Fibroblast of mammary gland (primary cell): ENCODE measurements at places on chromosomes 3 and 15.

- DNase-seq = peak; percentile 69
Observed at GRCh38 chr3:28476194-28476593, 127.6 kb upstream of the AZI2 start.

DNA sequence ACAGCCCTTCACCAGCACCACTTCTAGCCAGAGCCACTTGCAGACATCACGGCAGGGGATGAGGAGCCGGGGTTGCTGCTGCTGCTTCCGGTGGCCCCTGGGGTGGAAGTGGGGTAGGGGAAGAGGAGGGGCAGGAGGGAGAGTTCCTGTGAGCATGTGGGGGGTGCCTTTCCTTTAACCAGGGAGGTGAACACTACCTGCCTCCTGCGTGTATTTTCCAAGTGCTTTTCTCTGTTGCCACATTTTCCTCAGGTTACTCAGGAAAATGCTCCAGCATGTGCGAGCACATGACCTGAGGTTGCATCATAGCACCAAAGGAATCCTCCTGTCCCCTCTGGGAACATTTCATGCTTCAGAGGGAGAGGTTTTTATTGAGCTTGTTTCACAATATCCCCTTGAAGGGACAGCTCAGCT is 12.2 kb upstream of the SACM1L start:
- DNase-seq = peak; percentile 87

- no peak for DNase-seq
Observed at GRCh38 chr3:183962807-183963206, 54.9 kb downstream of the ABCC5 start.

GRCh38 chr3:64508140-64508539 is 179.7 kb downstream of the ADAMTS9 start:
- no peak for DNase-seq

- DNase-seq = no peak
Observed at GRCh38 chr15:76894174-76894573, 11.0 kb downstream of the SCAPER start.

- DNase-seq = no peak
Observed at GRCh38 chr3:55771503-55771902, 284.4 kb upstream of the WNT5A start.

- peak; percentile 34 for DNase-seq
Observed at GRCh38 chr3:105328338-105328730, 38.4 kb upstream of the ALCAM start.

DNA sequence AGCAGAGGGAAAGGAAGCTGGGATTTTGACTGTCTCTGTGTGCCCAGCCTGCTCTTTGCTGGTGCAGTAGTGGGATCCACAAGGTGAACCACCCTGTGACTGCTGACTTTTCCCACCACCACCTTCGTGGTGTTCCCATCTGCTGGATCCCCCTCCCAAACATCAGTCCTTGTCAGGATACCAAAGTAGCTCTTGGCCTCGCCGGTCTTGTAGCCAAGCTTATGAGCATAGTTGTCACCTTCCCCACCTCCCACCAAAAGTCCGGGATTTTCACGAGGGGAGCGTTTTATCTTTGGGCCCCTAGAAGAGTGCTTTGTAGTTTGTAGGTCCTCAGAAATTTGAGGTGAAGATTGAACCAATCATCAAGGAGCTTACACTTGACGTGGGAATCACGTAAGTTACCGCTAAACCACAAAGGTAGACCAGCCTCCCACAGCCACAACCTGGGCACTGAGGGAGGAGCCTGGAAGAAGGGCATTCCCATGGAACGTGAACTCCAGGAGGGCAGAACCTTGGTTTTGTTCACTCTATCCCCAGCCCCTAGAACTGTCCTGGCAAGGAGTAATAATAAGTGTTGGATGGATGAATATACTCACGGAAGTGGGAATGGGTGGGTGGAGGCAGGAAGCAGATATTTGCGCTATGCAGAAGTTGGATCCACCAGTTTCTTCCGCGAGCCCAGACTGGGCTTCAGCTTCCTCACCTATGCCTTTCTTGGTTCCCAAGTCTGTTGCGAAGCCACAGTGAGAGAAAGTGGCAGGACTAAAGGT is 814 bp upstream of the TEX264 start:
- peak; percentile 3 for DNase-seq

DNA sequence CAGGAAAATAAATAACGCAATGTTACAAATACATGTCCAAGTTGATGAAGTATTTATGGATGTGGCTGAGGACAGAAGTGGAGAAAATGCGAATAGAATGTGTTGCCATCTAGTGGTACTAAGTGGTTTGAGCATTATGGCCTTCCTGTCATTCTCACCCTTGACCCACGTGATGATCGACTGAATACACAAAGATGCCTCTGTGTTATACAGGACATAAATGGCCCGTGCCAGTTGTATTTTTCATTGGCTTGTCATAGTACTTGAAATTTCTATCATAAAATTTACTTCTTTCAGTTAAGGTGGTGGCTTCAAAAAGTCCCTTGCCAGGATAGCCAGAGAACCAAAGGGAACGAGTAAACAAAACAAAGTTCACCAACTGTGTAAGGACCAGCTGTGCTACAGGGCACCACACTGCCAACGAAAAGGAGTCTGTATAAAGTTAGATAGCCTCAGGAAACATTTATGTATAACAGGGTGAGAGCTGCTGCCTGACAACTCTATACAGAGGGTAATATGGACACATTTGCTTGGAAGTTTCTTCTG is 103.7 kb downstream of the MYH15 start:
- DNase-seq = peak; percentile 82

DNA sequence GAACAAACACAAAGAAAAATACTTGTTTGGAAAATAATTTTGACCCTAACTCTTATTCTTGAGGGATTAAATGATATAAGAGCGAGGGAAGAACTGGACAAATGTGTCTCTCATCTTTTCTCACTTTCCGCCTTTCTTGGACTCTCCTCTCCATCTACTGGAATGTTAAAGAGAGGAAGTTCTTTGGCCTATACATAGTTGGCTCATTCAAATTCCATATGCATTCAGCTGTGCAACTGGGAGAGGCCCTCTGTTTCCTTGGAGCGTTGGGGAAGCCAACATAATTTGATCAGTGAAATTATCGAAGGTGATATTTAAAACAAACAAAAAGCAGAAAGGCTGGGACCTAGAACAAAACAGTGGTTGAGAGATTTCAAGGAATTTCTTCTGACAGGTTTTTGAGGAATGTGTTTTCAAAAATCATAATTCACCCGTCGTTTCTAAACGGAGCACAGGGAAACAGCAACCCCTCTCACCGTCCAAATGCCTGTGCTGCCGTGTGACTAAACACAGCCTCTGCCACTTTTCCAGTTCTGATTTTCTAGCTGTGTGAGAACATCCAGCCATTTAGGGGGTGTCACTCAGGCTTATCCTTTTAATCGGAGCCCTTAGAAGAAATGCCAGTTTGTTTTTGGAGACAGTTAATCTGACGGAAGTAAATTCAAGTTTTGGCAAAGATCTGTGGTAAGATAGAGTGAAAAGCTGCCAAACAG is 489.9 kb downstream of the SOX2 start:
- no peak for DNase-seq

- DNase-seq = no peak
Observed at GRCh38 chr15:71679223-71679792, 131.0 kb upstream of the NR2E3 start.

- no peak for DNase-seq
Observed at GRCh38 chr3:149421764-149422163, 44.3 kb upstream of the TM4SF1 start.

DNA sequence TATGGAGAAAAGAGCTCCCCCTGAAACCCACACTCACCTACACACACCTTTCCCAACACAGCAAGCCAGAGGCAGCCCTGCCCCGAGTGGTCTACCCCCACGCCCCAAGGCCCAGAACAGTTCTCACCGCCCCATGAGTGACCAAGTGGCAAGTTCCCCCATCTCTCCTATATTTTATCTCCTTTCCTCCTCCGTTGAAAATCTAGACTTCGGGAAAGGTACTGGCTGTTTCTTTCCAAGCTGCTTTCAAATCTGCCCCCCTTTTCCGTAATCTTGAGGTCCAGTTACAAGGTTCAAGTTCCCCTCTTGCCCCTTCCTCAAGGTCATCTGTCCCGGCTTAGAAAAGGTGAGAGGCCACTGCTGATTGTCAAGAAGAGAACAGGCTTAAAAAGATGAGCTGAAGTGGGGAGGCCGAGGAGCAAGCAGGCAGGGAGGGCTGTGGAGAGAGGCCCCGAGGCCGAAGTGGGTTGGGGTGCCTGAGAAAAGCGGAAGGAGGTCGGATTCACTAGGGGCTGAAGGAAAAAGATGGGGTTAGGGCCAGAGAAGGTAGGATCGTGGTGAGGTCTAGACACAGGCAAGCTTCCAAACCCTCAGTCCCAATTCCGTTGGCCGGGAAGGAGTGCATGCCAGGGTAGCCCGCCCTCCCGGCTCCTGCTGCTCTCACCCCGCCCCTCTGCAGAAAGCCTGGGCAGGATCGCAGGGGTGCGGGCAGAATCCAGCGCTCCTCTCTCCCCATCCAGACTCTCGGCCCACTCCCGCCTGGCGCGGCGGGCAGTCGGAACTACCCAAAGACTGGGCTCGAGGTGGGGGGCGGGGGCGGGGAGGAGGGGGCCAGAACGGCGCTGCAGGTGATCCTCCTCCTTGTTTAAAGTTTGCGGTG is 1.7 kb downstream of the SEMA5B start:
- no peak for DNase-seq

DNA sequence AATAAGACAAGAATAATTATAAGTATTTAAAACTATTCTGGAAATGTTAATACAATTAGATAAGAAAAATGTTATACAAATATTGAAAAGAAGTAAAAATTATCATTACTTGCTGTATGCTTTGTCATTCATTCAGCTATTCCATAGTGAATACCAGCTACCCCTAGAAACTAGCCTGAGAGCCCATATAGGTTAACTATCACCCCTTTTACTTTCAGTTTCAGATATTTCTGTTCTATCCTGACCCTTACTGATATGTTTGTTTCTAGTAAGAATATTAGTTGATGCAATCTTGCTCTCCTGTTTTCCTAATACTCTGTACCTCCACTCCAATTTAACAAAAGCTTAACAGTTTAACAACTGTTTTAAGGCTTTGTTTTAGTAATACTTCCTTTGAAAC is 31.6 kb downstream of the FAM227B start:
- DNase-seq = no peak

DNA sequence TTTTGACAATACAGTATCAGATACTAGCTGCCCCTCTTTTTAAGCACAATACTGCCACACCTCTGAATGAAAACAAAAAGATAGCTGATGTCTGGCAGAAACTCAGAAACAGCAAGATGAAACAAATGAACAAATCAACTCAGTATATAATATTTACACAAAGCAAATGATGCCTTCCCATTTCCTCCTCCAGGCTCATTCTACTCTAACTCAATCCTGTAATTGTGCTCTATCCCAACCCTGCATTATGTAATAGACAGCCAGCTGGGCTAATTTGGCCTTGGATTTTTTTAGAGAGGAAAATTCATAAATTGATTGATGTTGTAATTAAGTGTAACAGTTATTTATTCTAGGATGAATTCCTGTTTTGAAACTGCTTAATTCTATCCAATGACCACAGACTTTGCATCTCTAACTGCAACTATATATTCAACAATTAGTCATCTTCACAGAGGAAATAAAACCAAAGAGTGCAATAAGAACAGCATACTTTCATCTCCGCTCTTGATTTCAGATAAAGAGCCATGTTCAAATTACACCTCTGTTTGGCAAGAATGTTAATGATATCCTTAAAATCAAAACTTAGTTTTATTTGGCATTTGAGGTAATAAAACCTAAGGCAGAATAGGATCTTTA is 6.1 kb downstream of the ATG3 start:
- DNase-seq = no peak

DNA sequence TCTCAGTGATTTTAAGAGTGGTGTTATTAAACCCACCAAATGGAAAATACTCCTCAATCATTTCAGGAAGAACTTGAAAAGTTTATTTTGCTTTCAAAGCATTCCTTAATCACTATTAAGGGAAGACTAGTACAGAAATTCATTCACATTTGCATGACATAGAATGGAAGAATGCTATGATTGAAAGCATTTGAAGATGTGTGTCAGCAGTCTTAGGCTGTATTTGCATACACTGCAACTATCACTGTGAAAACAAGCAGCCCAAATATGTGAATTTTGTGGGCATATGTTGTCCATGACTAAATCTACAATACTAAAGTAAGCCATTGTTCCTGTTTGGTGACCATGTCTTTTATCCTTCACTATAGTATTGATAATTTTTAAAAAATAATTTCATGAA is 95.8 kb downstream of the CNTN3 start:
- DNase-seq = no peak

GRCh38 chr3:67045711-67046465 is 47.8 kb downstream of the KBTBD8 start:
- no peak for DNase-seq

GRCh38 chr15:56754772-56755370 is 21.6 kb upstream of the ZNF280D start:
- DNase-seq = peak; percentile 68

- peak; percentile 88 for DNase-seq
Observed at GRCh38 chr15:74396445-74397238, 29.2 kb upstream of the CYP11A1 start.

DNA sequence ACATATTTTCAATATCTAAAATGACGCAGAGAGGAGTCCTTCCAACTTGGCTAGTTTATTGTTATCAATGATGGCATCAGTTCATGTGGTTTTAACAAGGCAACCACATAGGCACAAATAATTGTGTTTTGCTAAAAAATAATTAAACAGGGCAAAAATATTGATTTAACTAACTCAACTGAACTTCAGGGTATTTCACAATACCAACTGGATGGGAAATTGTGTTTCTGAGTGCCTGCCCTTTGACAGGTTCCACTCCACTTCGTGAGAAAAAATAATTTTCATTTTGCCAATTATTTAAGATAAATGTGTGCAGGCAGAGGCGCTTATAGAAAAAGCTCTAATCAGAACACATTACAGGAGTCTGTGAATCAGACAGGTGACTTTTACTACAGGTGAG is 689.3 kb upstream of the CCDC54 start:
- no peak for DNase-seq

DNA sequence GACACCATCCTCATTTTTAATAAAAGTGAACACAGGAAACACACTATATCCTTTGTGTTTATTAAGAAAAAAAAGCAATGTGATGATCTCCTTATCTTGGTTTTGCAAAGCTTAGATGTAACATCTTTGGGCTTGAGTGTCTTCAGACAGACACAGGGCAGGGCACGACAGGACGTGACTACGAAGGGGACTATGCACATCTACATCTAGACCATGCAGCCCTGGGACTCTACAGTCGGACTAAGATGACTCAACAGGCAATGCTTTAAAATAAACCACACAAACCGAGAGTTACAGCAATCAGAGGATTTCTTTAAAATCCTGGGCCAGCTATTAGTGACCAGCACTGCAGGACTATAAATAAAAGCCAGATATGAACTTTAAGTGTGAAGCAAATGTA is 22.8 kb upstream of the TM2D3 start:
- DNase-seq = peak; percentile 83

DNA sequence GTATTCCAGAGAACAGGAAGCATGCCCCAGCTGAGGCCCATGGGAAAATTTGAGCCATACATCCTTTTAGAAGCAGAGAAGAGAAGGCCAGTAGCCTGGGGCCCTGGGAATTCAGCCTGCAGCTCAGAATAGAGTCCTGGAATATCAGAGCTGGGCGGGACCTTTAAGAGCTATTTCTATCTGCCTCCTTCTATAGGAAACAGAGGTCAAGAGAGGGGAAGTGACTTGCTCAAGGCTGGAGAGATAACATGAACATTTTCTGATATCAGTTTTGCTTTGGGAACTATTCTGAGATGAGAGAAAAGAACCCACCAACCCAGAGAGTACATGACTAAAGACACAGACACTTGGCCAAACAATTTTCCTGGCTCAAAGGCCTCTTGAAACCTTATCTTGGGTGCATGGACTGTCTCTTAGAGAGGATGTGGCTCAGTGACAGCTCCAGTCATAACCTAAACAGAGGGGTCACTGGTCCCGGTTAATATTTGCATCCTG is 26.0 kb downstream of the MASP1 start:
- DNase-seq = no peak
